T-cell (primary cell): ENCODE measurements at places on chromosomes 3 and 15.

DNA sequence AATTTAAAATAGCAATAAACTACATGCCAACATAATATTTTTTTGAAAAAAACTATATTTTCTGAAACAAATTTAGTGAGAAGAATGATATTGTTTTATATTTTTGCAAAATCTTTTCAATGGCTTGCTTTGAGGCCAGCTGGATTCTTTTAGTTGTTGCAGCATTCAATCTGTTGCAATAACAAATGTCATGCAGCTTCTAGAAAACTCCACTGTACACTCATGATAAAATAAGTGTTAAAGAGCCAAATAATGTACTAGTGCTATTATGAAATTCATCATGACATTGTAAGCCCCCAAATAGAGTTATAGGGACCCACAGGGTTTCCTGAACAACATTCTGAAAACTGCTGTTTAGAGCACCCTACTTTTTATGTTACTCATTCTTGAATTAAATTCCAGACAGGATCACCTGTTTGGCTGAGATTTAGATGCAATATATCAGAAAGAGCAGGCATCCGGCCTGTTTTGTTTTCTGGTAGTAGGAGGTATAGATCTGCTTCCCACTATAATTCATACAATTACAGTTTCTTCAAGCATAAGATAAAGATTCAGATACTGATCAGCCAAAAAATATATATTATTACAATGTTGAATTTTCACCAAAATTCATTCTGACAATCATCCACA lies 703.0 kb upstream of the ZNF385D start:
- no peak overlapping the region for H3K4me3 ChIP-seq
- no peaks in the 10 kb centered on the region for H3K27me3 ChIP-seq
- H3K36me3 ChIP-seq = no peaks in the 10 kb centered on the region

GRCh38 chr3:69081583-69082262 lies 1.6 kb upstream of the UBA3 start:
- peak overlapping the region; percentile 90 for H3K27ac ChIP-seq
- no peaks in the 10 kb centered on the region for H3K27me3 ChIP-seq
- peaks cover 46% of the 10 kb centered on the region for H3K4me1 ChIP-seq
- H3K4me3 ChIP-seq = no peak overlapping the region

GRCh38 chr3:177571944-177572315 lies 374.6 kb upstream of the TBL1XR1 start:
- H3K4me3 ChIP-seq = no peak overlapping the region
- H3K4me1 ChIP-seq = no peaks in the 10 kb centered on the region
- H3K27ac ChIP-seq = no peak overlapping the region
- H3K36me3 ChIP-seq = no peaks in the 10 kb centered on the region

GRCh38 chr3:76293856-76294255 lies 508.5 kb upstream of the ZNF717 start:
- H3K4me1 ChIP-seq = no peaks in the 10 kb centered on the region
- no peaks in the 10 kb centered on the region for H3K36me3 ChIP-seq
- no peak overlapping the region for H3K27ac ChIP-seq
- H3K27me3 ChIP-seq = no peaks in the 10 kb centered on the region

DNA sequence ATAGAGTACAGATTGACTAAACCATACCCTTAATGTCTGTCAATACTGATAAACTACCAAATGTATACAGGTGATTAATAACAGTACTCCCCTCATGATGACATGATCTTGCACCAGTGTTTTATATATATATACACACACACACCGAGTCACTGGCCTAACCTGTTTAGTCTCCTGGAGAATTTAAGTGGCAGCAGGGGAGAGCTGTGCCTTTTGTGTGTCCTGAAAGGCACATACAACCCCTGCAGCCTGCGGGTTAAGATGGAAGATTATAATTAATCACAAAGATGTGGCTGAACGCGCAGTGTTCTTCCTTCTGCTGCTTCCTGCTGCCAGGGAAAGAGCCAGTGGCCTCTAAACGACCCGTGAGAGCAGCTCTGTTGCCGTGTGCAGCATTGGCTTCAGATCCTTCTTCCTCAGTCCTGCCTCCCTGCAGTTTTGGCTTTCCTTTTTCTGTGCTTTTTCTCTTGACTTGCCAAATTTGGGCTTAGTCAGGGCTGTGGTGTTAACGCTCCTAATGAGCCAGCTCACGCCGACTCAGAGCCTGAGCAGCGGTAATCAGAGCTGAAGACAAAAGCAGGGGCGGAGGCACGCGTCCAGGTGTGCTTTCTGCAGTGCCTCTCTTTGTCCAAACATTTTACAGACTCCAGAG lies 42.5 kb upstream of the UBE3A start:
- no peaks in the 10 kb centered on the region for H3K36me3 ChIP-seq
- no peaks in the 10 kb centered on the region for H3K27me3 ChIP-seq
- no peak overlapping the region for H3K4me3 ChIP-seq
- no peak overlapping the region for H3K27ac ChIP-seq
